Hepatocyte (in vitro differentiated cells): ENCODE measurements at places on chromosomes 3 and 15. TPM values are rescaled to one million over a fixed set of nuclear protein-coding genes. Genes with fewer than 3 reads are reported as not detected.
A peak's percentile ranks its signal among the peaks of the same experiment; 100 is the strongest.

DNA sequence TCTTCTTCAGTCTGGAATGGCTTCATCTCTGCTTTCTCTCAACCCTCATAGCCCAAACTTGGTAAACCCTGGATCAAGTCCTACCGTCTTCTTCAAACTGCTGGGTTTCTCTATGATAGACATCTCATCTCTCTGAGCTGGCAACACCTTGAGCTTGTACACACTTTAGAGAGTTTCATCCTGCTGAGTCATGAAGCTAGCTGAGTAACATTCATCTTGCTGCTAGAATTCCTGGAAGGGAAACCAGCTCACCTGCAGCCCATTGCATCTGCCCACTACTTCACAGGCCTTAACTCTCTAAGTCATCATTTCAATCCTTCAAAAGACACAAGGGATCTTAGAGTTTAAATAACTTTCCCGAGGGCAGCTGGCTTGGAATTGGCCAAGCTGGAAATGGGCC lies 175.5 kb upstream of the RORA start:
- DNase-seq: no peak

DNA sequence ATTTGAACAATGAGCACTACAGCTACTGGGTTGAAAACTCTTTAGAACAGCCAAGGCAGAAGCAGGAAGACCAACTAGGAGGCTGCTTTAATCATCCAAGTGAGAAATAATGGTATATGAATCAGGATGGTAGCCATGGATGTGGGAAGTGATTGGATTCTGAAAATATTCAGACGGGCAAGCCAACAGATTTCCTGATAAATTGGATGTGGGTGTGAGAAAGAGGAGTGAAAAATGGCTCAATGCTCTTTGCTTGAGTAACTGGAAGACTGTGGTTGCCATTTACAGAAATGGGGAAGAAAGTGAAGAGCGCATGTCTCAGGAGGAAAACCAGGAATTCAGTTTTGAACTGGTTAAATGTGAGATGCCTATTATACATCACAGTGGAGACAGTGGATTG lies 50.4 kb downstream of the ISL2 start:
- DNase-seq: no peak

GOLGA8N gene
- polyA plus RNA-seq: 0.54 and 0.99 TPM in 2 replicates

GRCh38 chr3:66203275-66203674 lies 17.5 kb upstream of the SLC25A26 start:
- no peak for DNase-seq

DNA sequence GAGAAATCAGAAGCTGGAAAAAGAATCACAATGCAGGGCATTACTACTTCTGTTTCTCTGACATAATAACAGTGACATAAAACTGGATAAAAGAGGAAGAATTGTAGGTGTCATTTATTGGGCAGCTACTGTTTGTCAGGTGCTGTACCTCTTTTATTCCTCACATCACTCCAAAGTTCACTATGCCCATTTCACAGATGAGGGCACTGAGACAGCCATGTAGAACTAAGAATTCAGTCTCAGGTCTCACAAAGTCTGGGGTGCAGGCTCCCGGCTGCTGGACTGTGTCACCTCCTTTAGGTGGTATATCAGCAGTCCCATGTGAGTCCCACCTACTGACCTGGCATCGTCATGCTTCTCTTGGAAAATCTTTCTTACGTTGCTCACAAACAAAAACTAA lies 20.8 kb downstream of the TMEM212 start:
- DNase-seq: no peak

GRCh38 chr15:68364028-68364659 lies 67.8 kb downstream of the ITGA11 start:
- DNase-seq: peak; percentile 30

BTLA gene
- polyA plus RNA-seq: not detected in 2 replicates

DAZL gene
- polyA plus RNA-seq: not detected in 2 replicates

- no peak for DNase-seq
Measured at GRCh38 chr3:135034891-135035440, 239.9 kb downstream of the EPHB1 start.

IGSF11 gene
- polyA plus RNA-seq: 0.45 and 1.0 TPM in 2 replicates

GRCh38 chr15:60353245-60353920 lies 44.4 kb downstream of the ANXA2 start:
- no peak for DNase-seq

DNA sequence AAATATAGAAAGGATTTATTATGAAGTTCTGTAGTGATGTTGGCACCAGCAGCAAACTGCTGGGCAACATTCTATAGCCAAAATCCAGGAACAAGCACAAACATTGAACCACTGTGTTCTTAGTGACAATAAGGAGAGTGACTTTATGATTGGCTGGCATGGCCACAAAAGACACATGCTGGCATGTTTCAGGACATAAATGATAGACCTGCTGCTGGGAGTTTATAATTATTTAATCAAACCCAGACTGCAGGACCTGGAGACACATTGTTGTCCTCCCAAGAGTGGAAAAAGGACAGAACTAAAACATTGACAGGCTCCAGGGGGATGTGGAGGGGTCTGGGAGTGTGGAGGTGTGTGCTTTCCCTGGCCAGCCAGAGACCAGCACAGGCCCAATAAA lies 255.3 kb upstream of the LRTM1 start:
- DNase-seq: no peak
